Stimulated activated CD4-positive, alpha-beta T cell treated with anti-CD3 and anti-CD28 coated beads, Interleukin-15, amount 100 ng/mL, for 48 hours (primary cell): ENCODE measurements at places on chromosomes 7 and 10.
A peak's percentile ranks its signal among the peaks of the same experiment; 100 is the strongest.

DNA sequence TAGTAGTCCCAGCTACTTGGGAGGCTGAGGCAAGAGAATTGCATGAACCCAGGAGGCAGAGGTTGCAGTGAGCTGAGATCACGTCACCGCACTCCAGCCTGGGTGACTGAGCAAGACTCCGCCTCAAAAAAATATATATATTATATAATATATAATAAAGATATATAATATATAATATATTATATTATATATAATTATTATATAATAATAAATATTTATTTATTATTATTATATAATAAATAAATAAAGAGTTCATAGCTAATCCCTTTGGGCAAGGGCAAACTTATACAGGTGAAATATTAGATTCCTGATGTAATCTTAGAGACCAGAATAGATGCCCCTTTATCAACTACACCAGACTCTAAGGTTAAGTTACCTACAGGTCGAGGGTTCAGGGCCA is 185.2 kb downstream of the PRPF18 start:
- DNase-seq = no peak

DNA sequence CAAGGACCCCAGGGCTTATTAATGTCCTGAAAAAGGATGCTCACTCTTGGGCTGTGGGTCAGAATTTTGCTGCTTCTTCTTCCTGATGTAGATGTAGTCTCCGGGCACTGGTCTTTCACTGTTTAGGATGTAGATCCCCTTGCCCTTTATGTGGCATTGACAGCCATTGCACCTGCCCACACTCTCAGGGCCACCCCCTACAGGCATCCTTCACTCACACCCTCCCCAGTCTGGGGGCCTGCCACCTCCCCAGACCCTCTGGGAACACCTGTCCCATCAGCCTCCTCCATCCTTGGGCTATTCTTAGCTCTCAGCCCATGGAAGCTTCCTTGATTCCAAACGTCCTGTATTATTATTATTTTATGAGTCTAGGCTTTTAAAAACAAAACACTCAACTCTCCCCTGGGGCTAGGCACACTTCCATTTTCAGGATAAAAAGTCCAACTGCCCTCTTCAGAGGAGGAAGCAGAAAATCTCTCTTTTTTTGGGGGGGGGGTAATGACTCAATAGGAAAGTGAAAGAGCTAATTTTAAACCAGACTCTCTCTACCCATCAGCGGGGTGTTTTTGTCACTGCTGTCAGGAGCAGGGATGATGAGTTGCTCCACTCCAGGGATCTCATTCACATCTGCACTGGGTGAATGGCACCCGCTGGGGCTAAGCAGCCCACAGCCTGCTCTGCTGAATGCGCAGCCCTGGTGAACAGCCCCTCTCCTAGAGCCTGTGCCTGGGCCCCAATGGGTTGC is 11.5 kb upstream of the KLRG2 start:
- DNase-seq = peak; percentile 12

DNA sequence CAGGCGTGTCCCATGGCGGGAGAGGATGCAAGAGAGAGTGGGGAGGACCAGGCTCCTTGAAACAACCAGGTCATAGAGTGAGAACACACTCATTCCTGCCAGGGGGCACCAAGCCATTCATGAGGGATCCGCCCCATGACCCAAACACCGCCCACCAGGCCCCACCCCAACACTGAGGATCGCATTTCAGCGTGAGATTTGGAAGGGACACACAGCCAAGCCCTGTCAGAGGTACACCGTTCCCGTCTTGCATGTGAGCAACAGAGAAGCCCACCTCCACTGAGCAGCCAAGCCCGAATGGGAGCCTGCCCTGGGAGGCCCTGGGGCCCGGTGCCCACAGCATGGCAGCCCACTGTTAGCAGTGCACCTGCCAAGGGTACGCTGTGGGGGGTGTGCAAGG is 7.9 kb upstream of the ARPC1B start:
- no peak for DNase-seq

GRCh38 chr7:146926841-146927240 is 810.2 kb downstream of the CNTNAP2 start:
- no peak for DNase-seq

GRCh38 chr7:38102507-38102906 is 75.5 kb upstream of the STARD3NL start:
- no peak for DNase-seq

DNA sequence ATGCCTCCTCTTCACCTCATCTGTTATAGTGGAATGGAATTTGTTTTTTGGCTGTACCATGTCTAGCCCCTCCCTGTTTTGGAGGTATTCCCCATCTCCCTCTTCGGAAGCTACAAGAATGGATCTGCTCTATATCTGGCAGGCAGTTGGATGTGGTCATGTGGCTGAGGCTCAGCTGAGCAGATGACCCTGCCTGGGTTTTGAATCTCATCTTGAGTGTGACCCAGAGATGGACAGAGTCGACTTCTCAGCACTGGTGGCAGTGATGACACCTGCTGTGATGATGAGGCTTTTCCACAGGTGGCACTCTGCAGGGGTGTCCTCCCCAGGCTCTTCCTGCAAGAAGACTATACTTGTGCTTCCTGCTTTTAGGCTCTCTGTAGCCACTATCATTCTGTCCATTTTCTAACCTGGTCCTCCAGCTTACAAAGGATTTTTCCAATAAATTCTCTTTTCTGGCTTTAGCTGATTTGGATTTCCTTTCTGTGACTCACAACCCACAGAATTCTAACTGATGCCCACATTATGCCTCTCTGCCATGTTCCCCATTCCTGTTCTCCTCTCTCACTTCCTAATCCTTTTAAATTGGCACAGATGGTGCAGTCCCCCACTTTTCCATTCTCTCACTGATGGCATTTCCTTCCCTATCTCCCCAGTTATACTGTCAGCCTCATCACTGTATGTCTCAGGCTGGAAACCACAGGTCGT is 7.5 kb upstream of the ARHGAP22 start:
- no peak for DNase-seq

- no peak for DNase-seq
These were observed 81.9 kb upstream of the DYNC1I1 start for GRCh38 chr7:95690367-95690947.

DNA sequence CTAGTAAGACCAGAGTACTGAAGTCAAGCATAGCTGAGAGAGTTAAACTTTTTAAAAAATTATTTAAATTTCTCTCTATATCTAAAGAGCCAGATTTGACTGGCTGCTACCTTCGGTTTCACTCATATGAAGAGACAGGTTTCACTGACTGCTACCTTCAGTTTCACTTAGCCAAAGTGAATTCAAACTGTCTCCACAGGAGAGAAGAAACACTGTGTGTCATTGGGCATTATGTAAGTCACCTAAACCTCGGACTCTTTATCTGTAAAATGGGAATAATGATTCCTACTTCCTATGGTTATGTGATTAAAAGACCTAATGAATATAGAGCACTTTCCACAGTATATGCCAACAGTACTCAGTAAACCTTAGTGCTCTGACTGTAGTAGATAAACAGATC is 41.6 kb upstream of the MET start:
- DNase-seq = no peak

DNA sequence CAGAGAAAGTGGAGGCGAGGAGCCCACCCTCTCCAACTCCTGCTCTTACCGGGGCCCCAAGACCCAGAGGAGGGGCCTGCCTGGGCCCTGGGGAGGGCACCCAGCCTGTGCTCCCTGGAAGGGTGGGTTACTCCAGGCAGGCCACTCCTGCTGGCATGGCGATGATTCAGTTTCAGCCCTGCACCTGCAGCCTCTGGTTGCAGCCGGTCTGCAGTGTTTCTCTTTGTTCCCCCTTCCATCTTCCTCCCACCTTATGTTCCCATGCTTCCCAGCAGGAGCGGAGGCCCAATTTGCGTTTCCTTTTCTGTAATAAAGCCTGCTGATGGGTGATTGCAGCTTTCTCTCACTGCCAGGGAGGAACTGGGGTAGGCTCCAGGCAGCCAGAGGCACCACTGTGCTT is 53.2 kb upstream of the FAM20C start:
- no peak for DNase-seq

DNA sequence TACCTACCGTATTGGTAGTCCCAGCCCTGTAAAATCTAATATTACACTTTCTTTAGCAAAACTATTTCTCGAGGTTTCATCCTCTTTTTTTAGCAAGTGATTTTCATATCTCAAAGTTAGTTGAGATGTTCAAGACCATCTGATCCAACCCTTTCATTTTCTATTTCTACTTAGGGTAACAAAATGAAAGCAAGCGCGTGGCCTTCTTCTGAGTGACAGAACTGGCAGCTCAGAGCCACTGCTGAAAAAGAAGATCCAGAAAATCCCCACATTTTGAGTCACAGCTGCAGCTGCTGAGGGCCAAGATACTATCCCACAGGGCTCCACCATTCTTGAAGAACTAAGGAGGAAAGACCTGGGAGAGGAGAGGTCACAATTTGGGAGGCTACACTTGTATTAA is 24.8 kb upstream of the ZNF800 start:
- no peak for DNase-seq

- DNase-seq = no peak
These were observed 91.6 kb downstream of the C10orf105 start for GRCh38 chr10:71627956-71628355.

- no peak for DNase-seq
These were observed 192.7 kb upstream of the NFE2L3 start for GRCh38 chr7:25959168-25959734.

- DNase-seq = no peak
These were observed 13.0 kb downstream of the ADCYAP1R1 start for GRCh38 chr7:31065021-31065593.

GRCh38 chr10:102775935-102776669 is 32.4 kb downstream of the WBP1L start:
- DNase-seq = no peak

- DNase-seq = no peak
These were observed 262.8 kb upstream of the KLF14 start for GRCh38 chr7:130996833-130997231.

DNA sequence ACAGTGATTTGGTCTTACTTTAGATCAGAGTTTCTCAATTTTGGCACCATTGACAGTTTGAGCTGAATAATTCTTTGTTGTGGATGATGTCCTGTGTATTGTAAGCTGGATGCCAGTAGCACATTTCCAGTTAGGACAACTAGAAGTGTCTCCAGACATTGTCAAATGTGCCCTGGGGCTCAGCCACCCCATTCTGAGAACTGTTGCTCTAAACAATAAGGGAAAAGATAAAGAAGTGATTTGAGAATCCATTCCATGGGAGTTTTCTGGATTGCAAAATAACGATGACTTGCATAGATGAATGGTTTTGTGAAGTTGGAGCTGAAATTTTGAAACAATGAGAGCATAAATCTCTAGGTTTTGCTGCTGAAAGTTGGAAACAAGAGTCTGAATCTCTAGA is 44.6 kb downstream of the NUP205 start:
- DNase-seq = no peak

GRCh38 chr10:9081253-9081652 is 1026.8 kb downstream of the GATA3 start:
- DNase-seq = no peak

- DNase-seq = no peak
These were observed 82.2 kb upstream of the DDC start for GRCh38 chr7:50647286-50647980.

DNA sequence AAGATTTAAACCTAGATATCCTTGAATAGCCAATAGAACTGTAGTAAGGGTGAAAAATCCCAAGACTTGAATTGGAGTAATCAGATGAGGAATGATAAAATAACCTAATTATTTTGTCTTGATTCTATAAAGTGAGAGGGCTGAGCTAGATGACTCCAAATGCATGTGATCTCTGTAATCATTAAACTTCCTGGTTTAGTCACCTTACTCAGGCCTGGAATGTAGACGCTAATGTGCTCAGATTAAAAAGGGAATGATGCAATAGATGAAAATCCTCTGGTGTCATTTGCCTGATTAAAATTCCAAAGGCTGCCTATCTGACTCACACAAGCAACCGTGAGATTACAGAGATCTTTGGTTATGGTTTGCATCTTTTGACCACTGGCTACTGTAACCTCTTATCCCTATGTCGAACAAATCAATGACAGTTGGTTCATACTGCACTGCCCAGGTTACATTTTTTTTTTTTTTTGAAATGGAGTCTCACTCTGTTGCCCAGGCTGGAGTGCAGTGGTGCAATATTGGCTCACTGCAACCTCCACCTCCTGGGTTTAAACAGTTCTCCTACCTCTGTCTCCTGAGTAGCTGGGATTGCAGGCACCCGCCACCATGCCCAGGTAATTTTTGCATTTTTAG is 2.9 kb upstream of the HKDC1 start:
- DNase-seq = no peak

- DNase-seq = no peak
These were observed 168.6 kb upstream of the ETV1 start for GRCh38 chr7:14158111-14158510.

- DNase-seq = no peak
These were observed 45.4 kb downstream of the CHST3 start for GRCh38 chr10:72009425-72010081.

- no peak for DNase-seq
These were observed 757.5 kb upstream of the COBL start for GRCh38 chr7:52074071-52074470.

GRCh38 chr10:114933588-114933987 is 4.4 kb upstream of the TRUB1 start:
- no peak for DNase-seq

GRCh38 chr7:77752016-77752415 is 46.2 kb downstream of the TMEM60 start:
- no peak for DNase-seq

GRCh38 chr10:10878963-10879362 is 138.7 kb upstream of the CELF2 start:
- no peak for DNase-seq

DNA sequence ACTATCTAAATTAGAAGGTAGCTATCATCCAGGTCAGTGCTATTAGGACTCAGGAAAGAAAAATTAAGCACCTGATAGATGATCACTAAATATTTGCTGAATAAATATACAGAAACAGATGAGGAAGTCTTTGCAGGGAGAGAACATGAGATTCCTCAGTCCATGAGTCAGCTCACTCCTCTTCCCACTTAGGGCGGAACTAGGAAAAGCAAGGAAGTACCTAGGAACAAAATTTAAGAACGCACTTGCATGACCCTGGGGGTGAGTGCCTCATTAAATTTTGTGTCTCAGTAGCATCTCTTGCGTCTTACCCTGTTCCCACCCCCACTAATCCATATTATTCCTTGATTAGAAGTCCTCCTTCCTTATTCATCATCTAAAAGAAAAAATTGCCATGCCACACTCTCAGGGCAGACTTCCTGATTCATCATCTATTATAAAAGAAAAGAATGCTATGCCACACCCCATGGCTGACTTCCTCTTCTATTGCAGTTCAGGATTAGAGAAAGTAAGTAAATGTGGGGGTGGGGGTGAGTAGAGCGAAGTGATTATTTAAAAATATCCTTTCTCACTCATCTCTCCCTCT is 208.8 kb downstream of the THSD7A start:
- no peak for DNase-seq

DNA sequence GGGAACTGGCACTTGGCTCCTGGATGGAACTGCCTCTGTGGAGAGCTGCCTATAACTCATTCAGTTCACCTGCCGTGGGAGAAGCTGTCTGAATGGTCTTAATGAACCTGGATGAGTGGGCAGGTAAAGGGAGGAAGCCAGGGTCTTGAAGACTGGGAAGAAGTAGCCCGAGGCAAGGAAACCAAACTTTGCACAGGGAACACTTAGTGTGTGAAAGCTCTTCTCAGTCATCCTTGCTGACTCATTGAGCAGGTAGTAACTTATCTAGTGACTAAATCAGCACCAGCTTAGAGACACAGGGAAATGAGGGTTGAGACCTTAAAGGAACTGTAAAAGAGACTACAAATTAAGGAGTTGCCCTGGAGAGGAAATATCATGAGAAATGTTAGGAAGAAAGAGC is 9.9 kb downstream of the LRRC4 start:
- DNase-seq = no peak
